ENCODE measurements at places on chromosomes 6 and 20. TPM values are rescaled to one million over a fixed set of nuclear protein-coding genes. Genes with fewer than 3 reads are reported as not detected.

The OR2H2 gene
- not detected for total RNA-seq

The GSTA2 gene
- not detected for total RNA-seq

The CNKSR3 gene
- total RNA-seq = 13.8 TPM

The KCNB1 gene
- total RNA-seq = 18.3 TPM

The ADGRG6 gene
- 30.4 TPM for total RNA-seq

The TAGAP gene
- total RNA-seq = 3.1 TPM

The TLDC2 gene
- total RNA-seq = 0.63 TPM

The PTK7 gene
- total RNA-seq = 13.6 TPM

The FABP7 gene
- total RNA-seq = not detected

The SLC17A9 gene
- 1.6 TPM for total RNA-seq

The ECT2L gene
- not detected for total RNA-seq

The ENPP1 gene
- 21.7 TPM for total RNA-seq

The FAM184A gene
- 3.0 TPM for total RNA-seq

The LY6G5C gene
- total RNA-seq = 1.3 TPM
